ENCODE measurements at places on chromosomes 3 and 15.

DNA sequence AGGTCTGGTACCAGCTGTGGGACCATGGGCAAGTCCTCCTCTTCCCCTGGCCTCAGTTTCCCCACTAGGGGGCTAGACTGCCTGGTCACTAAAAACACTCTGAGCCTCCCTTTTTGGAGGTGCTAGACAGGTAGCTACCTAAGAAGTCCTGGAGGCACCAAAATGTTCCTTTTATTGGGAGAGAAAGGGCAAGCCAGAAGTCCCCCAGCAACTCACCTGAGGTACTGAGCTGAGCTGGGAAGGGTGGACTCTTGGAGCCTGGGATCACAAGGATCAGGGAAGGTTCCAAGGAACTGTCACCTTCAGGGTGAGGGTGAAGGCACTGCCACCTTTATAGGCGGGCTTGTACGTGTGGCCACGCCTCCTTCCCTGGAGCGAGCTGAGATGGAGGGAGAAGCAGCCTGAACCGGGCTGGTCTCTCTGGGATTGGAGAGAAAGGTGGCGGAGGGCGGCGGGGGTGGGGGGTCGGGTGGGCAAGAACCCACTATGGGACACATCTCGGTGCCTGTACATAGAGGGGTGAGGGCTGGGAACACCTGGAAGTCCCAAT lies at the start of gene CYP1A1:
Gene CYP1A1 (minus strand): TSS at position 304 of the 550 bp plus-strand sequence. CDS start 2,431 bp downstream, outside the sequence.
- DNase-seq = no peak

- DNase-seq = no peak
These were observed 3.4 kb upstream of the EOGT start for GRCh38 chr3:69016901-69017300.

- DNase-seq = no peak
These were observed 59.7 kb downstream of the RGMA start for GRCh38 chr15:93029214-93029835.

DNA sequence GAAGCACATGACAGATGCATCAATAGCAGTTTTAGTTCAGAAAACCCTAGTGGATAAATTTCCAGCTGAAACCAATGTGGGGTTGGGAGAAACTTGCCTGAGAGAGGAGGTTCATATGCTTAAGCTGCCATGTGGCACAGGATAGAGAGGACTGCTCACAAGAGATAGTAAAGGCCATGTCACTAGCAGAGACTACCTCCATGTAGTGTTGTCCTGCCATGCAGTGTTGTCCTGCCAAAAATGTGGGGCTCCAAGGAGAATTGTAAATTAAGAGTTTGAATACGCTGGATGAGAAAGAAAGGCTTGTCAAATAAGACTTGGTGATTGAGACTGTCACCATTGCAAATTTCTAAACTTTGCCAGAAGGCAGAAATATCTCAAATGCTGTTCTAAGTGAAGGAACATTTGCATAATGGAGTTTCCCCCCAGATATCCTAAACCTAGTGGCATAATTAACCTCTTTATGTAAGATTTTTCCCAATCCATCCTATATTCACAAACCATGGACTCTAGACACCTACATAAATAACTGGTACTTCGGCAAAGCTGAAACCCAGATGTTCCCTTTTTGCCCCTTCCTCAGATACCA lies 938.3 kb upstream of the ALCAM start:
- DNase-seq = no peak

DNA sequence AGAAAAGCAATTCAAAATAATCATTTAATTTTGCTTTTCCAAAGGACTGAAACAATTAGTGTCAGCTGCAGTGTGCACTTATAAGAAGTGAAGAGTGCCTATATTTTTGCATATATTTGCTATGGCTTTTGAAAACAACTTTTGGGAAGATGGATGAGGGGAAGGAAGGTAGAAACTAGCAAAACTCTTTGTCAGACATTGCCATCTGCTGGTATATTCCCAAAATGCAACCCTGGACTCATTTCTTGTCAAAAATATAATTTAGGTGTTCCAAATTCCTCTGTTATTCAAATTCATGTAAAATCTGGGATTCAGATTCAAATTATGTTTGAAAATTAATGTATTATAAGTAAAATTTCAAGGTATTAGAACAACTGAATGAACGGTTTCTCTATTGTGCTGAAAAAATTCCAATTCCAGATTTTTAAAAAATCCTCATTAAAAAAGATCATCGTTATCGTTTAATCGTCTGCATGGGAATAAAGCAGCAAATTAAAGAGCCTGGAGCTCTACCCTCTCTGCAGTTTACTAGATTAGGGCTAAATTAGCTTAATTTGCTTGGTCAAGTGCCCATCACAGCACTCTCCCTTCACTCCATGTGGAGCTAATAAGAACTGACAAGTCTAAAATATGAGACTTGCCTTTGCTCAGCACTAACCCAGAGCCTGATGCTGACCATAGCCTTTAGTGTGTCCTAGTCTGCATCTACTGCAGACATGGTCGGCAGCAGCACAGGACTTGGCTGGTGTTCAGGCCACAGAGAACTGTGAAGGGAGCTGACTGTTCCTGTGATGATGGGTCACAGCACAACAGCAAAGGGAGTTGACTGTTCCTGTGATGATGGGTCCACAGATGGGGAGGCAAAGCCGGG lies 67.9 kb upstream of the MITF start:
- DNase-seq = no peak

GRCh38 chr3:46296826-46297225 lies 54.6 kb downstream of the CCR3 start:
- DNase-seq = no peak

DNA sequence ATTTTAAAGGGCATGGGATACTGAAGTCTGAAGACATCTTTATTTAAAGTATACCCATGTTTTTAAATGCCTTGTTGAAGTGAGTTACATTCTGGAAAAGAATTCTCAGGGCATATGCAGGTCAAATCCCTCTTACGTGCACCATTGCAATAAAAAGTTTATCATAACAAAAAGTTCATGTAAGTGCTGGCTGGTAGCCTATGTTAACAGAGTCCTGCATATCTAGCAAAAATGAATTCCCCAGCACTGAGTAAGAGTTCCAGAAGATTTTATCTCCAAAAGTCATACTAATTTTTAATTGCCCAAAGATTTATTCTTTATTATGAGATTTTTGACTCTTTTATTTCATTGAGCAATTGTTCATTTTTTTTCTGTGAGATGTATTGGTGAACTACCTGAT lies 104.7 kb upstream of the ROBO1 start:
- DNase-seq = no peak

- no peak for DNase-seq
These were observed 17.7 kb downstream of the FOXB1 start for GRCh38 chr15:60021589-60022378.

DNA sequence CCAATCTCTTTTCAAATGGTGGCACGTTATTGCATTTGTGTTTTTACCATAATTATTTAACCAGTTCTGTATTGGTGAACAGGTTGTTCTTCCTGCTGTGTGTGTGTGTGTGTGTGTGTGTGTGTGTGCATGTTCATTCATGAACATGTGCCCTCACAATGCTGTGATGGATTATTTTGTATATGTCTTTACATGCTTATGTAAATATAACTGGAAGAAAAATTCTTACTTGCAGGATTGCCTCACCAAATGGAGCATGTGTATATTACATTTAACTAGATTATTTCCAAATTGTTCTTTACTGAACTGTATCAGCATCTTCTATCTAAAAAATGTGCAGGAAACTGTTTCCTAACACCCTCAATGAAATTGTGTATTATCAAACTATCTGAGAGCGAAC lies 175.2 kb upstream of the ZPLD1 start:
- no peak for DNase-seq

GRCh38 chr3:81492040-81492439 lies 269.4 kb downstream of the GBE1 start:
- DNase-seq = no peak

DNA sequence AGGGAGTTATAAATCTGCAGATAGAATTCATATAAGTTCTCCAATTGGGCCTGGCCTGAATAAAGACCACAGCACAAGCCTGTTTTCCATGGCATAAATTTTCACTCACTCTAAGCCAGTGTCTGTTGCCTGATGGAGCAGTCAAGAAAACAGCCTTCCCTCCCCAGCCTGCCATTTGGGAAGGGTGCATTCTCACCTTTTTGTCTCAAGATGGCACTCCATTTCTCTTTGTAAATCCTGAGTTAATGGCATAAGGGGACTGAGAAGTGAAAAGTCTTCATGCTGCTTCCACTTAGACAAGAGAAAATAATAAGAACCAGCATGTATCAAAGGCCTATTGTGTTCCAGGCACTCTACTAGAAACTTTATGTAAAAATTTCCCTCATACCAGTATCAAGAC lies 115.6 kb upstream of the MANF start:
- DNase-seq = no peak

DNA sequence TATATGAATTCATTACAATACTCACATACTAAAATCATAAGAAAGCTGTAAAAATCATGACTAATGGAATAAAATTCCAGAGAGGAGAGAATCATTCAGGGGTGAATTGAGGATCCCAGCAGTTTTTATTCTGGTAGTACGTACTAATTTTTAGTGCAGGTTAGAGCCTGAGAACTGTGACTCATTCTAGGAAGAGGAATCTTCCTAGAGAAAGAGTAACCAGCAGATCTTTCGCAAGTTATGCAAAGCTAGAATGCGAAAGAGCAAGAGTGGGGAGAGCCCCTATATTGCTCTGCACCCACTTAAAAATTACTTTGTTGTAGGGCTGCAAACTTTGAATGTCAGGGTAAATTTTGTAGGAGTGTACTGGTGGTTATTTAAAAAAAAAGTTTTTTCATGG lies 303.6 kb upstream of the ARPP21 start:
- no peak for DNase-seq
